ENCODE measurements at places on chromosomes 12 and 14.

DNA sequence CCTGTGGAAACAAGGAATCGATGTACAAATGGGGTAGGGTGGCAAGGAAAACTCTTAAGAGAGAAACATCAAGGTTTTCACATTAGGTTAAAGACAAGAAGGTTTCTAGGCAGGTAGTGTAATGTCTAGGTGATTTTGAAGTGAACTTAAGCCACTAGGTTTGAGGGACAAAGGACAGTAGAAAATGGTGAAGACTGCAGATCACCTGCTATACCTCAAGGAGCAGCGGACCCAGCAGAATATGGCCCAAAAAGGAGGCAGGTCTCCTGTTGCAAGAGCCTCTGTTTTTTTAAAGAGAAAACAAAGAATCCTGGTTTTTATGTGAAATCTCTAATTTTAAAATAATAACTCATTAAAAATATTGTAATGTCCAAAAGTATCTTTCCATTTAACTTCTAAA lies 178.1 kb downstream of the ACSS3 start:
- DNase-seq: no peak

DNA sequence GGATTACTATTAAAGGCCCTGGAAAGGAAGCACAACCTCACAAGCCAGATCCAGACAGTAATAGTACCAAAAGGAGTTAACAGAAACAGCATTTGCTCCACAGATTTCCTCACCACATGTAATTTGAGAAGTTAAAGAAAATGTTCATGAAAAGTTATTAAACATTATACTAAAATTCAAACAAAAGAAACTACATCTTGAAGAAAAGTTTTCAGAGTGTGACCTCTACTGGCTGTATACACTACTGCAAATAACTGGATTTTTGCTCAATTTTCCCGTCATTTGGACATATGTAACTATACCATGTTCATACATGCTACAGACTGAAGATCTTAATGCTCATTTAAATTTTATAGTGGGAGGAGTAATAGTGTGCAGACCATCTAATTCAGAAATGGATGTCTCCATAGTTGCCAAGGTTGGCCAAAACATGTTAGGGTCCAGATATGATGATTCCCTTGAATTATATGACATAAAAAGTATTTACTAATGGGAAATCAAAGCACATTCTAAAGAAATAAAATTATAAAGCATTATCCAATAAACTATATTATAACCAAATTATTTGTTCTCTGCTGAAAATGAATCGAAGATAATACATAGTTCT lies 5.6 kb downstream of the KRR1 start:
- DNase-seq: no peak

- DNase-seq: no peak
Observed at GRCh38 chr12:110957159-110957558, 36.8 kb upstream of the MYL2 start.

DNA sequence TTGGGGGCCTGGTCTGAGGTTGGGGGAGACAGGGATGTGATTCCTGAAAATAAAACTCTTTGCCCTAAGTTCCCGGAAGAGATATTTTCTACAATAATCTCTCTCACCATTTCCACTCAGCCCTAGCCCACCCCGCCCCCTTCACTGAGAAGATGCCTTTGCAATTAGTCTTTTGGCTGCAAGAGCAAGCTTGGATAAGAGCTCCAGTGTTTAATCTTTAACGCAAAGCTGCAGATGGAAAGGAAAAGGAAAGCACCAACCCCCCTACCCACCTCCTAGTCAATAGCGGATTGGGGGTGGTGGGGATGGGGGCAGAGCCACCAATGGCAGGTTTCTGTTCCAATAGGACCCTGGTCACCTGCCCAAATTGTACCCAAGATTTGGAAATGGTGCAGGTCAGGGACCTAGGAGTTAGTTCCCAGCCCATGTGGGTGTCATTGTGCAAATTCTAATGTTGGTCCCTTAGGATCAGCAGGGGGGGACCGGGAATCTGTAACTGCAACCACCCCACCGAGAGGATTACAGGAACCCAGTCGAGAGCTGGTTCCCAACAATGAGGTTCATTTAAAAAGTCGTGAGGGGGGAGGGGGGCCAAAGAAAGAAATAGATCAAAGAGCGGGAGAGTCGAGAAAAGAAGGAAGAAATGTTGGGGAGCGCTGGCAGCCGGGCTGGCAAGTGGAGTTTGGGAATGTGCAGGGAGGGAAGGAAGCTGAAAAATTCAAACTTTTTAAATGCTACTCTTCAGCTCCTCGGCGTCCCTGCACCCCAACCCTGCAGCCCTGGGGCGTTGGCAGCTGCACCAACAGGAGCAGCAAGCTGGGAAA lies 1.6 kb downstream of the ZFP36L1 start:
- DNase-seq: no peak

Data from GM18507 (cell line).